AG04449 (cell line): ENCODE measurements at places on chromosomes 3 and 15.

DNA sequence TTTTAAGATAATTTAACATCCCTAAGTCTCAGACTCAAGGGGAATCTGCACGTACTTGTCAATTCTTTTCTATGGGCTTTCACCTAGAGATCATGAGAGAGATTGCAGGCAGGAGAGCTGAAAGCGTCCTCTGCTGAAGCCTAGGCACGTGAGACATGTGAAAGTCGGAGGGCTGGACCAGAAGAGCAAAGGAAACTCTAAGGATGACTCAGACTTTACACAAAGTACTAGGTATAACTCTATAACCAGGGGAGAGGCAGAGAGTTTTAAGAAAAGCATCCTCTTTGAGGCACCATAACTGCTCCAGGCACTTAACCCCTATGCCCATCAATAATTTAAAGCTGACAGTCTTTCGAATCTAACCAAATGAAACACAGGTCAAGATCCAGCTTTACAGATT lies 436.6 kb downstream of the VGLL3 start:
- no peak for DNase-seq

- no peak for DNase-seq
Observed at GRCh38 chr3:185929192-185930151, 8.3 kb downstream of the TRA2B start.

GRCh38 chr3:181622365-181622764 lies 89.4 kb upstream of the SOX2 start:
- DNase-seq, result no peak

DNA sequence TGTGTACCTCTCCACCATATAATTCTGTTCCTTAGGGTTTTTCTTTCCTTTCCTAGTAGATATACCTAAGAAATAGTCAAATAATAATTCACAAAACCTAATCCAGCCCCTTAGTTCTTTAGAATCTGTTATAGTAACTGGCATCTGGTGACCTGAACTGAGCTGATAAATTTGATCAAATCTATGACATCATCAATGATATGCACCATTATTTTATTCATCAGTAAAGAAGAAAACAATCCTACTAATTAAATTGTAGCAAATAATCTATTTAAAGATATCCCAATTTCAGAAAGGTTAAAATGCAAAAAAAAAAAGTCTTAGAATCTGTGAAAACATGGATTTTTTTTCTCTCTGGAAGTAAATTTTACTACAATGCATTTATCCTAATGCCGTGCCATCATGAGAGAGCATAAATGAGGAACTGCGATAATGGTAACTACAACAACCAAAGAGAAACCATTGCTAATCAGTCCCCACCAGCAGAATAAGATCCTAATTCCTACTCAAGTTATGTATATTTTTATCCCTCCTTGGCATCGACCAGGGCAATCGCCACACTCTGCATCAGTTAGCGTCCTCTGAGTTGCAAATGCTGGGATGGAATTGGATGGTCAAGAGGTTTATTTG lies 6.6 kb upstream of the MNS1 start:
- DNase-seq, result no peak

DNA sequence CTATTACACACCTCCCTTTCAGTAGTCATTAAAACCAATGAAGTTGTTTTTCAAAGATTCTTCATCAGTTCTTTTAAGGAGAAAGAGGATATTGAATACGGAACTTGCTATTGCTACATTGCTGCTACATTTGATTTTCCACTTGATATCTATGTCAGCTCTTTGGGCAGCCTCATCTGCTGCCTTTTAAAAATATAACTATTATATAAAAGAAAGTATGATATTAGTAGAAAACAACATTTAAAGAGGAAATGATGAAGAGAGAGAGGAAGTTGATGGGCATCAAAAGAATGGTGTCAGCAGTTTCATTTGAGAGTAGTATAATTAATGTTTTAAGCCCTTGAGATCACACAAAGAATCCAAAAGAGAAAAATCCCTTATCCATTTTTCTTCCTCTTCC lies 171.4 kb downstream of the NFKBIZ start:
- no peak for DNase-seq

DNA sequence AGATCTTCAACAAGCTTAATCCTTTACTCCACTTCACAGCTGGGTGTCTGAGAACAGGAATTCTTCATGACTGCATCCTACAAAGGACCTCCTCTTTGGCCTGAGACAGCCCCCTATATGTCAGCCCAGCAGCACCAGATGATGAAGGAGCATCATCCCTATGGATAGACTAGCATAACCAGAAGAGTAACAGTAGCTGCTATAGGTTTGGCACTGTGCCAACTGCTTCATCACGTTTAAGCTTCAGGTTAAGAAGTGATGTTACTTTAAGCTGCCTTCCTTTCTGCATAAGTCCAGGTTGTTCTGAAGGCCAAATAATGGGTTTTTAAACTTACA lies 50.6 kb downstream of the CMSS1 start:
- DNase-seq, result no peak

DNA sequence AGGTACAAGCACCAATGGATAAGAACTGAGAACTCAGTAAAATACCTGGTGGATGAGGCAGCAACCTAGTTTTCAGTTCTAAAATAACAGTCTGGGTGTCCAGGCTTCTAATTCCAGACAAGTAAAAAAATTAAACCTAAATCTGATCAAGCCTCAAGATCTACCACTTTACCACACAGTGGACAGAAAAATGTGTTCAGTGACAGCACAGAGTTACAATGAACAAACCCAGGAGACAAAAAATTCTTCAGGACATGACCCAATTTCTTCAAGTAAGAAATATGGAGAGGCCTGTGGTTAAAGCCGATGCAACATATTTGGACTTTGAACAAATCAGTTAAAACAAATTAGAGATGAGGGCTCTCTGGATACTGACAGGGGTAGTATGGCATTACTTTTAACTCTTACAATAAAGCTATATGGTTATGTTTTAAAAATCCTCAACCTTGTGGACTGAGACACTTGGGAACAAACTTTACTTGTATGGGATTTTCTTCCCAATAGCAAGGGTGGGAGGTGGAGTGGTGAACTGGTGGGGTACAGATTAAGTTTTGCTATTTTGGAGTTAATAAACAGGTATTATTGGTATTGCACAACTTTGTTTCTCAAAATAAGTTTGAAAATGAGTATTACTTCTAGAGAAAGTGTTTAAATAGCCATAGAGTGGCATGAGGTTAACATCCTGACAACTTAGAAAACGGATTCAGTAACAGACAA lies 14.2 kb downstream of the CCNL1 start:
- DNase-seq, result no peak

DNA sequence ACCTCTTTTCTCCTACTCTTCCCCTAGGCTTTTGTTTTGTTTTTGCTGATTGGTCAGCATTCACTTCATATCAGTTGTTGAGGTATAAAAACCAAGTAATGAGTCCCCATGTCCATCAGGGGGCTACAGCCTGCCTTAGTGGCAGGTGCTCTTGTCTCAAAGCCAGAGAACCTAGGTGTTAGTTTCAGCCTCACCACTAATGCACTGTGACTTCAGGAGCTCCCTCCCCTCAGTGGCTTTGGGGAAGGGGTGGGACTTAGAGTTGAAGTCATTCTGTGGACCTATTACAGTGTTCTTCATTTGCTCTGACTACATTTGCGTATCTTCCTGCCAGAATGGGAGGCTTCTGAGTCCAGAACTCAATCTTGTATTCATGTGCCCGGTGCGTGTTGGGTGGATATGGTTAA lies 41.6 kb downstream of the NR2C2 start:
- no peak for DNase-seq

DNA sequence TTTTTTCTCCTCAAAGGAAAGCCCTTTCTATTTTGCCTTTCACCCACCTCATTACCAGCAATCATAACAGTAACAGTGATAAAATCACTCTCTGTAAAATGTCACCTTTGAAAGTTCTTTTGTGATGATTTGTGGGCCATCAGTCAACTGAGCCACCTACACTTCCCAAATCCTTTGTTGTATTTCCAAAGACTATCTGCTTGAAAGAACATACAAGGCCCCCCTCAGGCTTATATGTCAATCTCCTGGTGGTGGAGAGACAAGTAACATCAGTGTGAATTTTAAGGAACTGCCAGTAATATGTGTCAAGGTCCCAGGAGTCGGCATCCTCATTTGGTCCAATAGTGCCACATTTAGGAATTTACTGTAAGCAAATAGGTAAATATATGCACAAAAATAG lies 161.1 kb upstream of the EOMES start:
- no peak for DNase-seq

DNA sequence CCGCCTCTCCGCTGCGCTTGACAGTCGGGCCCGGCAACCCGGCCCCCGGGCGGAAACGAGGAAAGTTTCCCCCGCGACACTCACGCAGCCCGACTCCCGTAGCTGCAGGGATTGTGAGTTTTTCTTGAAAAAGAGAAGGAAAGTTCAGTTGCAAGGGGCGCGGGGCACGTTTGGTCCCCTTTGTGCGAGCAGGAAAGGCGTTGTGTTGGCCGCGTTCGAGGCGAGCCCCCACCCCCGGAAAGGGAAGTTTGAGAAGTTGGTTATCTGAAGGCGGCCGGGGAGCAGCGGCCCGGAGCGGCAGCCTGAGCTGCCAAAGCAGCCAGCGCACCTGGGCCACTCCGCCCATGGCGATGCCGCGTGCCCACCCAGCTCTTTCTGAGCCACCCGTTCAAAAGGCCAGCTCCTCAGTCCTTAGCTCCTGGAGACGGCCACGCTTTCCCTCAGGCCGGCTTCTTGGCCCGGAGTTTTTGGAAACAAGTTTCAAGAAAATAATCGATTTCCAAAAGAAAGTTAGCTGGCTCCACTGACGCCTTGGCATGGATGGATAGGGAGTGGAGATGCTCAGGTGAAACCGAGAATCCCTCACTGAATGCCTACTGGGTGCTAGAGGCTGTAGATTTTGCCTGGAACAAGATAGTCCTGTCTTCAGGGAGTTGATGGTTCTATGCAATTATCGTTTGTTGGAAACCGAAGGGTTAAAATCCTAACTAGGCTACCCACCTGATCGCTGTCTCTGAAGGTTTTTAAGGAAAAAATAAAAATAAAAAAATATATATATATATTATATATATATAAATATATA lies 832 bp downstream of the TGFBR2 start:
- no peak for DNase-seq

DNA sequence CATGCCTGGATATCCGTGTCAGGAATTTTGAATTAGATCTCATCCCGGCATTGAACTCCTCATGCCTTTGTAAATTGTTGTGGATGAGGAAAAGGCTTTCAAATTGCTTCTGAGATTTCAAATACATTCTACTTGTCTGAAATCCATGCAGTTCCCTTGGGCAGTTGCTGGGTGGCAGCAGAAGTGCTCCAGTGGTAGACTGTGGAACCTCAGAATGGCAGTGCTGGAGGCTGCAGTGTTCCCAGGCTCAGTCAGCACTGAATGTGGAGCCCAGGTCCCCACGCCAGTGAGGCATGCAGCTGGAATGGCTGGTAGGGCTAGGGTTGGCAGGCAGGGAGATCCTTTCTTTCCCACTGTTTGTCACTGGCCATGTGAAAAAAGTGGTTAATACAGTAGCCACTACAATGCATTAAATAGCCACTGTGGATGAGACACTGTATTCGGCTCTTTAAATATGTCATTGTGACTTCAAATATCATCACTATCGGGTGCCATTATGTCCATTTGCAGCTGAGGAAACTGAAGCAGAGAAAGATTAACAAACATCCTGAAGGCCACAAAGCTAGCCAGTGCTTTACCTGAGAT lies 98.6 kb downstream of the TPRG1 start:
- peak; percentile 74 for DNase-seq

GRCh38 chr3:31635545-31635944 lies 102.8 kb downstream of the STT3B start:
- DNase-seq, result no peak

- DNase-seq, result no peak
Observed at GRCh38 chr3:69144631-69145245, 22.3 kb upstream of the LMOD3 start.

DNA sequence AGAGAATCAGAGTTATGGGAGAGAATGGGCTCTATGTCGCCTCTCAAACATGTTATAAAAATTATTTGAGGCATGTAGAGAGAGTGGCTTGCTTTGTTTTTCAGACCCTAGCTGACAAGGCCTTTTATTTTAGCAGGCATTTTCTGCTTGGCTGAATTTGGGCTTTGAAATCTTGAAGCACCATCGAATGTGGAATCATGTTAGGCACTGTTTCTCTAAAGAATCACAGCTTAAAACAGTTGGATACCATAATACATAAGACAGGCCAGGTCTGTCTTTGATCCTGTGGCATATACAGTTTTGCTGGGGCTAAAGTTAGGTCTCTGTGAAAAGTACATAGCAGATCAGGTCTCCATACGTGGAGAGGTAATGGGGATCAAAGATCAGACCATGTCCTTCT lies 142.7 kb downstream of the NEK11 start:
- no peak for DNase-seq

- peak; percentile 63 for DNase-seq
Observed at GRCh38 chr3:15330031-15330596, 2.3 kb downstream of the SH3BP5 start.

DNA sequence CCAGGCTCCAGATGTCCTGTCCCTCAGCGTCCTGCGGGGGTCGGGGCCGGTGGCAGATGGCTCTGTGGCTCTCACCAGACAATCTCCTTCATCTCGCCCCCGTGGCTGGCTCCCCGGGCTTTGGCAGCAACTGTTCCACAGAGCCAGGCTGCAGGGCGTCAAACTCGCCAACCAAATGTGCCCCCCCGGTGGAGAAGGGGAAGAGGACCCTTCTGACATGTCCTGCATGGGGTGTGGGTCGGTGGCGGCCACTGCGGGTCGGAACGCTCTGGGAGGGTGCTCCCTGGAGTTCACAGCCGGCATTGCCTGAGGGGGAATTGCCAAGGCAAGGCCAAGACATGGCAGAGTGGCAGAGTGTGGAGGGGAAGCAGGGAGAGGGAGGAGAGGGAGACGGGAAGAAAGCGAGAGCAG lies 36.0 kb downstream of the BDH1 start:
- DNase-seq, result no peak

DNA sequence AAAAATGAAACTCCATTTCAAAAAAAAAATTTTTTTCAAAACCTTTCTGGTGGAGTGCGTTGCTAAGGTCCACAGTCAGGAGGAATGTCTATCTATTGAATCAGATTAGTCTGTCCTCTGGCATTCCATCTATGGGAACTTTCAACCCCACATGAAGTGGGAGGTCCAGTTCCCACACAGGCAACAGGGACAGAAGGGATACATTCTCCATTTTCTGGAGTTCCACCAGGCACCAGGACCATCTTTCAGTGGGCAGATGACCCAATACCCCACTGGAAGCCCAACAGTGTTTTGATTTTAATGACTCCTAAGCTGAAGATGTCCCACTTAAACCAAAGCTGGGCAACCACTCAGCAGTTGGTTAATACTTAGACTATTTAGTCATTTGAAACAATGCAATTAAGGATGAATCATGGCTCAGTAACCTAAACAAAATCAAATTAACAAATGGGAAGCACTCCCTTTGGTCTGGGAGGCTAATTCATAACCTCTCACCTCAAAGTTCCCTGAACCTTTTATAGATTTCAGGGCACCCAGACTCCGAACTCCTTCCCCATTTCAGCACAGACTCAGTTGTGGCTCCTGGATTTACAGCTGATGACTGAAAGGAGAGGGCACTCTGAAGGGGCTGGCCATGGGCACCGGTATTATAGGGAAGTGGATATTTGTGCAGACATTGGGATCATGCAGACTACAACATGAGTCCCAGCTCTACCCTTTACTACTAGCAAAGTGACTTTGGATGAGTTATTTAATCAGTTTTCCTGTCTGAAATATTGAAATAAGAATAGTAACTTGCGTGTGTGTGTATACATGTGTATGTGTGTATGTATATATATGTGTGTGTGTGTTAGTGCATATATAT lies 264.3 kb upstream of the LRTM1 start:
- peak; percentile 99 for DNase-seq
